ENCODE measurements at places on chromosomes 7 and 10. TPM values are rescaled to one million over a fixed set of nuclear protein-coding genes. Genes with fewer than 3 reads are reported as not detected.

GRCh38 chr10:86611386-86611785, 43.0 kb upstream of the OPN4 start:
- DNase-seq, result no peak

The SPACDR gene
- 0.49 TPM for total RNA-seq

DNA sequence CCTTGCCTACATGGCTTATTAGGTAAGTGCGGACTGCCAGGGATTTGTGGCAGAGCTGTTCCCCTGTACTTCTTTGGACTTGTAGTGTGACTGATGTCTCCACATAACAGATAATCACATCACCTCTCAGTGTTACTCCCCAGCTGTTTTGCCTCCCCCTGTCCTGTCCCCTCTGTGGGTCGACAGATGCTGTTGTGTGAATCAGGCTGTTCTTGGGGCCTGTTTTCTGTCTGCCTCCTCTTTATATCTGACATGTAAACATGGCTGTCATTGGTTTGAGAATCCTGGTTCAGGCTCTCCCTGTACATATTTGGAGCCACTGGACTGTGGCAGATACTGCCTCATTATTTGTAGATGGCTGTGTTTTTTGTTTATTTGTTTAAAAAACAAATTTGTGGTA, 22.7 kb downstream of the CCNY start:
- no peak for DNase-seq

The UCMA gene
- total RNA-seq, result not detected

The SFRP5 gene
- total RNA-seq, result not detected

The GATAD1 gene
- total RNA-seq, result 44.2 TPM

GRCh38 chr7:142787783-142788182, 17.0 kb downstream of the PRSS2 start:
- no peak for DNase-seq

GRCh38 chr10:43255634-43256431, 11.0 kb downstream of the RASGEF1A start:
- DNase-seq, result peak; percentile 38

DNA sequence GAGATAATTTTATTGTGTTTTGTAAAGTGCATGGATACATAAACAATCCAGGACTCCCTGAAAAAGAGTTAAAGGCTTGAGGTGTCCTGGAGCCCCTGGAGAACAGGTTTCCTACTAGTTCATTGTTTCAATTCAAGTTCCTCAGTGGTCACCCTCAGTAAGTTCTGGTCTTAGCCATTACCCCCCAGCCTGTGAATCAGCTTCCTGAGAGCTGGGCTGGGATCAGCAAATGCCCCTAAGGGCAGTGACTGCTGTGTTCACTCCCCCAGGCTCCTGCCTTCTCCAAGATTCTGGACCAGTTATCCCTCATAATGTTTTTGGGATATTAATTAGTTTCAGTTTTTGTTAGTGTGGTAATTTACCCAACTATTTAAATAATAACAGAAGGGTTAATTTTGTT, 151.6 kb upstream of the PRSS58 start:
- no peak for DNase-seq

DNA sequence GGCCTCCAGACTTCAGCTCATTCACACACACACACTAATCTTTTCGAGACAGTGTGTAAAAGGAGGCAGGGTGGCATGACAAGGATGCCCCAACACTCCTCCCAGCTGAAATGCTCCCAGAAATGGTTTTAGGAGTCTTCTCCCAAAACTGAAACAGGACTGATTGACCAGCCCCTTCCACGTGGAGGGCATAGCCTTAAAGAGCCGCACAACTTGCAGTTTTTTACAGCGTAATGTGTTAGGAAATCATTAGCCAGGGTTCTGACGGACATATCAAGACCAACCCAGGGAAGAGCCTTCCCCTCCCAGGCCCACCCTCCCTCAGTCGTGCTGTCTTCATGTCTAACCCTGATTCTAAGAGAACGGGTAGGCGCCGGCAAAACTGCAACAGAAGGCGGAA, 224.6 kb downstream of the TNS3 start:
- DNase-seq, result no peak

The NEUROG3 gene
- total RNA-seq, result not detected

DNA sequence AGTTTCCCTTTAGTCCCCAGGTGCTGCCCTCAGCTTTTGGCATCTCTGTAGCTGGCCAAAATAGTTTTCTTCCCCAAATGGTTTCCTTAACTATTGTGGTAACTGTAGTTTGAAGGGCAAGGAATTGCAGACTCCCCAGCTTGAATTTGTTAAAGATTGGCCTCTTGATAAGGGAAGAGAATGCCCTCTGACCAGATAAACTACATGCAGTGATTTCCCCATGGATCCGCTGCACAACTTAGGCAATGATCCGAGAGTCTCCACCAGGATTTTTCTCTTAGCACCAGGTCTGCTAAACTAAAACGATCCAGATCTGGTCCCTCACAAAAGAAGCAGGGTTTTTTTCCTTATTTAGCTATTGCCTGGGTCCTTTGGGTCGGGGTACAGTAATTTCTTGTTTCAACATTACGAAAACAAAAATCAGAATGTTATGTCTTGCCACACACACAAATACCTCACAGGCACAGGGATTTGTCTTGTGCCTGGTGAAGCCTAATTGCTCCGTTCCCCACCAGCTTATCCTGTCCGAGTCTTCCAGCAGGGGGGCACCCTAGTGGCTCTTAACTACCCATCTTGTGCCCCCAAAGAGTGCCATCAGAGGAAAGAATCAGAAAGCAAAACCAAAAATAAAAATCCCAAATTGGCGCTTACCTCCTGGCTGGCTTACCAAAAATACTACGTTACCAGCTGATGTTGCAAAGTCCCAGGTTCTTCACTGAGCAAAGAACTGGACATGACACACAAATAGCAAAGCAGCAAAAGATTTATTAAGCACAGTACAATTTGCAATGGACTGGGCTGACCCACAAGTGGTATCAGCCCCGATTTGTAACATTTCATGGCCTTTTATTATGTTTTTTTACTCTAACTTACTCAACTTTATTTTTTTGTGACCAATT, 16.4 kb upstream of the STEAP2 start:
- no peak for DNase-seq

GRCh38 chr7:129993275-129993674, 40.5 kb upstream of the UBE2H start:
- DNase-seq, result no peak

- DNase-seq, result no peak
Observed at GRCh38 chr10:6072215-6072934, 10.2 kb upstream of the IL2RA start.

DNA sequence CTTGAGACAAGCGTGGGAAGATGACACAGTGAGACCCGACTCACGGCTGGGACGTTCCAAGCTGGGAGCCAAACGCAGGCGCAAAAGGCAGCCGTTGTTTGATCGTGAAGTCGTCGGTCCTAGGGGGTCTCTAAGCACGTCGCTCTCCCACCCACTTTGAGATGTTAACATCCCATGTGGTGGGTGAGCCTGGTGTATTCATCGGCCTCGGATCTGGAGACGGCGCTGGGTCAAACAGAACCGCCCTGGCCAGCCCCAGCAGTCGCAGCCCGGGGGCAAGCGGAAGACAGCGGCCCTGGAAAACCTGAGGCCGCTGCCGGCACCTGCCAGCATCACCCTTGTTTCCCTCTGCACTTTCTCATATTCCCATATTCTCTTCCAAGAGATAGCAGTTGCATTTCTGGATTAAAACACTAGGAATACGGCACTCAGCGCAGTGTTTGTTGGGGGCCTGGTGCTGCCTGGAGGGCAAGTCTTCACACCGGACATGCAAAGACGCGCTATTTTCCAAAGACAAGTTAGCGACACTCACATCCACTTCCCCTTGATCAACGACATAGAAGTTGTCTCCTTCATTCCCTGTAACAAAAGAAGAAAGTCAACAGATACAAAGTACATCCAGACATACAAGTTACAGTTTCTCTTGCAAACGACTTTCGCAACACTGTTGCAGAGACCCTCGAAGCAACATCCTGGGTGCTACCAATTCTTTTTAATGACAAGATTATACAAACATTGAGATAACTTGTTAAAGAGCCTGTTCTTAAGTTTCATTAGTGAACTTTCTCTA, 86.2 kb upstream of the PDGFA start:
- DNase-seq, result no peak

GRCh38 chr7:16543456-16543855, 16.8 kb downstream of the LRRC72 start:
- DNase-seq, result no peak

- no peak for DNase-seq
Observed at GRCh38 chr7:79971058-79971457, 163.6 kb upstream of the GNAI1 start.

- DNase-seq, result no peak
Observed at GRCh38 chr7:29123626-29124190, 22.6 kb downstream of the CPVL start.

The MPP7 gene
- 5.4 TPM for total RNA-seq

- no peak for DNase-seq
Observed at GRCh38 chr7:158343936-158344455, 243.6 kb downstream of the PTPRN2 start.

DNA sequence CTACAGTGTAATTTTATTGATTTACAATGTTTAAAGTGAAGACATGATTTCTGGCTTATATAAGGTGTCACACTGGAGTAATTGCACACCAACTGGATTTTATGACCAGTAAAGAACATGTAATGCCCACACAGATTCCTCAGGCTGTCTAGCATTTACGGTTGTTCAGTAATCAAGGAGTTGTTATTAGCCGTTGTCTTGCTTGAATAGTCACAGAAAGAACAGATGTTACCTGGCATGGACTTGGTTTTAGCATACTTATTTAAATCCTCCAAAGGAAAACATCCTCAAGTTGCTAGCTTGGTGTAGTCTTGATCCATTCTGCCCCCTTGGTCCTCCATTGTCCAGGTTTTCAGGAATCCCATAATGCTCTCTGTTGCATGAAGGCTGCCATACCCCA, 65.8 kb downstream of the POU6F2 start:
- no peak for DNase-seq

The C7orf57 gene
- total RNA-seq, result 0.52 TPM

GRCh38 chr7:149773446-149774236, at the start of gene ZNF467:
Gene ZNF467 (minus strand): TSS chr7:149773588. CDS start chr7:149771032, 2,556 bp downstream.
- peak; percentile 28 for DNase-seq

DNA sequence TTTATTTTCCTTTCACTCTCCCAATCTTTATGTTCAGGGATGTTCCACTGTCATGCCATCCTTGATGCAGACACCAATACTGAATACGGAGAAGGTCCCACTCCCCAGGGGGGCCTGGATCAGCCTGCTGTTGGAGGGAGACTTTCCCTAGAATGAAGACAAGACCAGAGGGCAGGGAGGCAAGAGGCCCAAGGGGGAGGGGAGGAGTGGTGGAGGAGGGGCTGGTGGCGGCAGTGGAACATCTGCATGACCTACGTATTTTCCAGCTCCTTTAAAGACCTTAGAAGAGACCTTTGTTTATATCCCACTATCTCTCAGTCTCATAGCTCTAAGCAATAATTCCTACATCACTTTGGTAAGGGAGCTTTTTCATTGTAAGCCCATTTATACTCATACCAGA, 183.0 kb downstream of the HECW1 start:
- DNase-seq, result no peak

DNA sequence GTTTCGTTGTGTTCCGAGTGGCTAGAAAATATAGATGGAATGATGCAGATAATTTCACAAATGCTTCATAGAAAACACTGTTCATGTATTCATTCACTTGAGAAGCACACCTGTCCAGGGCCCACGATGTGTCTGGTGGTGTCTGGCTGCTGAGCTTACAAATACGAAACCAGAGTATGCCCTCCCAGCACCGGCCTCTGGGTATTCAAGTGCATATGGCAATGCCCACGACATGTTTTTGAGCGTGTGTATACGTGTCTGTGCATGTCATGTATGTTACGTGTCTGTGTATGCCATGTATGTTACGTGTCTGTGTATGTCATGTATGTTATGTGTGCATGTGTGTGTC, 37.9 kb downstream of the IL2RA start:
- no peak for DNase-seq

- no peak for DNase-seq
Observed at GRCh38 chr7:90980545-90980944, 283.7 kb upstream of the FZD1 start.

The TMEM178B gene
- 0.02 TPM for total RNA-seq

DNA sequence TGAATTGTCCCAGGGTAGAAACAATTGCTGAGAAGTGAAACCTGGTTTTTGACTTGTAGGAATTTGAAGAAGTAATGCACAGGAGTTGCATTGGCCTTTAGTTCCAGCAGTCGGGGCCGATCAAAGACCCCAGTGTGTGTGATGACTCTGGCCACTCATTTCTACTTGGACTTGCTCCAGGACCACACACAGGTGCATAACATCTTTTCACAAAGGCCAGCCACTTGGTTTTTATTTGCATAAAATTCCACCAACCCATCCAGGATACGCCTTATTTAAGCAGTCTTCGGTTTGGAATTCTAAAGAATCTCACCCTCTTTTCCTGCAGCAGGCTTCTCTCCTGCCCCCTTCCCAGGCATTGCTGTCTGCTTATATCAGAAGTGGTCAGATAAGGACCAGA, 162.0 kb upstream of the HABP2 start:
- DNase-seq, result no peak

DNA sequence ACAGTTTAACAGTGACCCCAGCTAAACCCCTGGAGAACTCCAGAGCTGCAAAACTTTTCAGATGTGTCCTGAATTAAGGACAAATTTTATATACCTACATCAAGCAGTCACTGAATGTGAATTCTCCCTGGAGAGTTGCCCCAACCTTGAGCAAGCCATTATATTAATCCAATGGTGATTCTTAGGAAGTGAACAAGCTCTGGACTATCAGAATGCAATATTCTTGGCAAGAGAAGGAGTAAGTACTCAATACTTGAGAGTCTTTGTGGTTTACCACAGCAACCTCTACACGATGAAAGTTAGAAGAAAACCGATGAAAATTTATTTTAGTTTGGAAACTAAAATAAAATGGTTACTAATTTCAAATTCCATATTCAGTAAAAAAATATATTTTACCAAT, 19.3 kb upstream of the ZNF365 start:
- no peak for DNase-seq

The MALRD1 gene
- not detected for total RNA-seq

The GBX1 gene
- total RNA-seq, result not detected

The SFTPA1 gene
- not detected for total RNA-seq

GRCh38 chr10:100349087-100349486, 2.1 kb downstream of the SCD start:
- DNase-seq, result no peak

The GDF2 gene
- not detected for total RNA-seq

DNA sequence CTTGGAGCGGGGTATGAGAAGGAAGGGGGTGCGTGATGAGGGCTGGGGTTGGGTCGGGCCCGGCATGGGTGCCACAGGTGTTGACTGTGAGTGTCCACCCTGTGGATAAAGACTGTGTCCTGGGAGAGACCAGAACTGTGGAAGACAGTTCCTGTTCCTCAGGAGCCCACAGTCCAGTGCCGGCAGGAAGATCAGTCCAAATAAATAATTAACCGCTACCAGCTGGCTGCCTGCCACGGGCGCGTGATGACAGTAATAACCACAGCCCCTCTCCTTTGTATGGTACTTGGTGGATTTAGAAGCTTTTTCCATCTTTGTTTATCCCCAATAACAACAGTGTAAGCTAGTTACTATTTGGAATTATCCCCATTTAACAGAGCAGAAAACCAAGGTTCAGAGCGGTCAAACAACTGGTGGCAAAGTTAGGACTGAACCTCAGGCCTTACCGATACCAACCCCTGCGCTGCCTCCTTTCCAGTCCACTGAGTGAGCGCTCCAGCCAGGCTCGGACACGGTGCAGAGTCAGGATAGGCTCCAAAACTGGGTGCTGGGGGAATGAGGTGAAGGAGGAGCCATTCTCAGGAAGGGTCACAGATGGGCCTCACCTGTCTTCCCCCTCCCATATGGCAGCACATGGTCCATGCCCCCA, 5.1 kb downstream of the ZMIZ1 start:
- DNase-seq, result no peak

The COL1A2 gene
- total RNA-seq, result not detected

Measured in MCF 10A (cell line).